ENCODE measurements at places on chromosomes 5 and 9. TPM values are rescaled to one million over a fixed set of nuclear protein-coding genes. Genes with fewer than 3 reads are reported as not detected.

DNA sequence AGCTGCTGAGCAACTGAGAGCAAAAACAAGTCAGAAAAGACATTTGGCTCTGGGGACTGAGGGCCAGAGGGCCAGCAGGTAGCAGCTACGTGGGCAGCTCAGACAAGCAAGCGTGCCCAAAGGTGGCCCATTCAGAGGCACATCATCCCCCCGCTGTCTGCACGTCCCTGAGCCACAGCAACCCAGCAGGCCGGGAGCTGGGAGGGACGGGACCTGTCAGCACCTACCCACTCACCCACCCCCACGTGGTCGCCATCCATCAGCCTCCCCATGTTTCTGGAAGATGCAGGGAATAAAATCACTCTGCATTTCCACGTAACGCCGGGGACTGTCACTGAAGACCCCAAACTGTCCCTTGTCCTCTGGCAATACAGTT lies 167.8 kb downstream of the COL23A1 start:
- H3K27me3 ChIP-seq, result peaks cover 7% of the 10 kb centered on the region
- H3K36me3 ChIP-seq, result no peaks in the 10 kb centered on the region
- no peaks in the 10 kb centered on the region for H3K4me1 ChIP-seq
- no peak for DNase-seq
- H3K4me3 ChIP-seq, result no peak overlapping the region
- no peak overlapping the region for H3K27ac ChIP-seq

DNA sequence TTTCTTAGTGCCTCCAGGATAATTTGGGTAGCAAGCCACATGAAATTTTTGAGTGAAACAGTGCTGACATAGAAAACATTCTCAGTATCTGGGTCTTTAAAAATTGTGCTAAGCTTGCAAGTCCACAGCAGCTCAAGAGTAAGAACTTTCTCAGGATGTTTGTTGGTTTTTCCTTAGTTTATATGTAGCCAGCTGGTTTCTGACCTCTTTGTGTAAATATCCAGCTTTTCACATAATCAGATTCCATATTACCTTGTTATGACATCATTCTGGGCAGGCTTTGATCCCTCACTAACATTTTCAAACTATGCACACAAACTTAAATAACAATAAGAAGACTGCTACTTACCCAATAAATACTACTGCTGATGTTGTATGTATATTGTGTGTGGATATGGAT lies 82.9 kb upstream of the VCAN start:
- H3K27ac ChIP-seq, result no peak overlapping the region
- DNase-seq, result no peak
- no peaks in the 10 kb centered on the region for H3K27me3 ChIP-seq
- H3K4me3 ChIP-seq, result no peak overlapping the region
- H3K4me1 ChIP-seq, result peaks cover 7% of the 10 kb centered on the region
- no peaks in the 10 kb centered on the region for H3K36me3 ChIP-seq

DNA sequence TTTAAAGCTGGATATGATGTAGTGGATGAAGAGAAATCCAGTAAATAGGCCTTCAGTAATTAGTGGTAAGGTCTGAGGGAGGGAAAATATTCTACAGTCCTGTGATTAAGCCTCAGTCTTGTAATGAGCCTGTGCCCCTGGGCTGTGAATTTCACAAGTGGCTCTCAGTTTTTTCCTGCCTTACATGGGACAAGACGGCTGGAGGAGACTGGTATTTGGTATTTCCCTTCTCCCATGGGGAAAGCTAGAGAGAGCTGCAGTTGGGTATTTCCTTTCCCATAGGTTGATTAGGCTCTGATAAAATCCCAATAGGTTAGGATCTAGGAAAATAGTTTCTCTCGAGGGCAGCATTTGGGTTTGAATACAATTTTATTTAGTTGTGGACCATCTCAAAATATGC lies 62.2 kb upstream of the GNA14 start:
- peaks cover 14% of the 10 kb centered on the region for H3K36me3 ChIP-seq
- H3K27me3 ChIP-seq, result no peaks in the 10 kb centered on the region

GRCh38 chr5:133957591-133957990 lies 10.8 kb downstream of the C5orf15 start:
- H3K27ac ChIP-seq, result no peak overlapping the region
- no peaks in the 10 kb centered on the region for H3K27me3 ChIP-seq
- H3K4me1 ChIP-seq, result peaks cover 40% of the 10 kb centered on the region
- DNase-seq, result no peak
- H3K36me3 ChIP-seq, result peaks cover 16% of the 10 kb centered on the region

GRCh38 chr5:53423724-53424123 lies 56.7 kb upstream of the FST start:
- H3K4me1 ChIP-seq, result peaks cover 13% of the 10 kb centered on the region
- H3K36me3 ChIP-seq, result peaks cover 1% of the 10 kb centered on the region
- H3K27me3 ChIP-seq, result no peaks in the 10 kb centered on the region
- DNase-seq, result no peak

- no peak overlapping the region for H3K4me3 ChIP-seq
- no peak overlapping the region for H3K27ac ChIP-seq
- H3K27me3 ChIP-seq, result peaks cover 19% of the 10 kb centered on the region
- H3K36me3 ChIP-seq, result no peaks in the 10 kb centered on the region
- no peaks in the 10 kb centered on the region for H3K4me1 ChIP-seq
Observed at GRCh38 chr5:99243111-99243510, 314.3 kb upstream of the CHD1 start.

DNA sequence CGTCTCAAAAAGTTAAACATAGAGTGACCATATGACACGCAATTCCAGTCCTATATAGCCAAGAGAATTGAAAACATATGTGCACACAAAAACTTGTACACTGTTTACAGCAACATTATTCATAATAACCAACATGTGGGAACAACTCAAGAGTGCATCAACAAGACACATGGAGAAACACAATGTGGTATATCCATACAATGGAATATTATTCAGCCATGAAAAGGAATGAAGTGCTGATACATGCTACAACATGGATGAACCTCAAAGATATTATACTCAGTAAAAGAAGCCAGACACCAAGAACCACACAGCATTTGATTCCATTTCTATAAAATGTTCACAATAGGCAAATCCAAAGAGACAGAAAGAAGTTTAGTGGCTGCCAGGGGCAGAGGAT lies 317.0 kb downstream of the NSG2 start:
- no peak for DNase-seq
- no peak overlapping the region for H3K4me3 ChIP-seq
- no peaks in the 10 kb centered on the region for H3K4me1 ChIP-seq
- H3K27me3 ChIP-seq, result no peaks in the 10 kb centered on the region

DNA sequence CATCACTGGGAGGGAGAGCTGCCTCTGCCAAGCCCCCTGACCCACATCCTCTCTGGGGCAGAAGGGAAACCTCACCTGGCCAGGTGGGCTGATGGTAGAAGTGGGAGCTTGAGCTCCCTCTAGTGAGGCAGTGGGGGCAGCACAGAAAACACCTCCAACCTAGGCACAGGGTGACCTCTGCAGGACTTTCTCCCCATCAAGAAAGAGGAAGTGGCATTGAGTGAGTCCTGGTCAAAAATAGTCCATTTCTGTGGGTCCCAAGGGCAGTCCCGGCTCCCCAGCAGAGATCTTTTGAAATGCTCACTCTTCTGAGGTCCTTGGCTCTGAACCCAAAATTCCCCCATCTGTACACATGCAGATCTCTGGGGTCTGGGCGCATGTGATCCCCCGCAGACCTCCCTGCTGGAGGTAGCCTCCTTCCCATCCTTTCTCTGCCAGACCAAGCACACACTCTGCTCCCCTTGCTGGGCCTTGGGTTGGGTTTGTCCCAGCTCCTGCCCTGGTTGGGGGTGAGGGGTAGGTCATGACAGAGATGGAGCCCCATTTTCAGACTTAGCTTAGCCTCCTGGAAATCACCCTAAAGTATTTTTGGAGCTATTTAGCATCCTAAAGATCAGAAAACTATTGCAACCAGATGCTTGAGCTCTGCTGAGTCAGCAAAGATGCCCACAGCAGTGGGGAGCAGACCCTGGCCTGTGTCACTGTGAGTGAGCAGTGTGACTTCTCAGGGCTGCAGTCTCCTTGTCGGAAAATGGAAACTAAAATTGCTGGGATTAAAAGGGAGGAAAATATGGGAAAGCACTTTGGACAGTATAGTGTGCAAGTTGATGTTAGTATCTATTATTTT lies 41.6 kb upstream of the LCP2 start:
- DNase-seq, result no peak
- H3K27me3 ChIP-seq, result peaks cover 21% of the 10 kb centered on the region
- H3K4me1 ChIP-seq, result no peaks in the 10 kb centered on the region
- H3K4me3 ChIP-seq, result no peak overlapping the region
- no peak overlapping the region for H3K27ac ChIP-seq
- no peaks in the 10 kb centered on the region for H3K36me3 ChIP-seq

GRCh38 chr5:56279979-56280378 lies 46.8 kb upstream of the ANKRD55 start:
- peaks cover 32% of the 10 kb centered on the region for H3K4me1 ChIP-seq
- peak overlapping the region; percentile 92 for H3K27ac ChIP-seq
- no peak overlapping the region for H3K4me3 ChIP-seq
- no peaks in the 10 kb centered on the region for H3K36me3 ChIP-seq

DNA sequence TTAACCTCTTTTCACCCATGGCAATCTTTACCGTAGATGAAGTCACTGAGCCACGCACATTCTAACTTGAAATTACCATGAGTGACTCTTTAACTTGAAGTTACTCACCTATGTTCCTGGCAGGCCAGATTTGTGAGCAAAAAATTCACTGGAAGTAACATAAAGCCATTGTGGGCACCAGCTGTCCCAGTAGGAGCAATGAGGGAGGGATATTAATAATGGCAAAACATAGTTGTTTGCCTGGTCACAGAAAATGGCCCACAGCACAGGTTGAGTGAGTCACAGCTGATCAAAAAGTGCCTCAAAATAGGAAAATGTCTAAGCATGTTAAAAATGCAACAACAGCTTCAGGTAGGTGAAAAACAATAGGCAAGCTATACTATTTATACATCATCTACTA lies 146.6 kb downstream of the EFNA5 start:
- no peak overlapping the region for H3K4me3 ChIP-seq
- no peaks in the 10 kb centered on the region for H3K27me3 ChIP-seq
- no peaks in the 10 kb centered on the region for H3K36me3 ChIP-seq
- H3K4me1 ChIP-seq, result peaks cover 52% of the 10 kb centered on the region

The CLIC3 gene
- 4.9 TPM for total RNA-seq

The TLX3 gene
- total RNA-seq, result not detected

The NR5A1 gene
- total RNA-seq, result not detected

Measured in chondrocyte (in vitro differentiated cells).